ENCODE measurements at places on chromosomes 4 and X. TPM values are rescaled to one million over a fixed set of nuclear protein-coding genes. Genes with fewer than 3 reads are reported as not detected.

Gene HPGDS
- not detected for total RNA-seq

Gene HERC5
- 6.0 TPM for total RNA-seq

Gene NDNF
- total RNA-seq, result 0.50 TPM

Gene GLOD5
- total RNA-seq, result not detected

Gene NEIL3
- total RNA-seq, result 4.0 TPM

Gene ATP2B3
- total RNA-seq, result not detected

Gene DNAAF6
- not detected for total RNA-seq

Gene HPGD
- total RNA-seq, result 0.33 TPM

Gene WDR1
- 297 TPM for total RNA-seq

Gene GLRA3
- not detected for total RNA-seq

Gene TMPRSS11B
- not detected for total RNA-seq

Gene CSAG3
- total RNA-seq, result not detected

Gene TRO
- total RNA-seq, result 27.8 TPM

Gene CT45A3
- not detected for total RNA-seq

Gene MYOZ2
- total RNA-seq, result 0.15 TPM

Gene PCDH19
- under 0.01 TPM for total RNA-seq

Gene SPIN2B
- 8.4 TPM for total RNA-seq

Gene EREG
- total RNA-seq, result 0.33 TPM

Gene TKTL1
- not detected for total RNA-seq

Gene NR0B1
- total RNA-seq, result 4.1 TPM

Gene PQBP1
- 62.5 TPM for total RNA-seq

Gene FOXR2
- not detected for total RNA-seq

Gene S100G
- not detected for total RNA-seq

Gene ELOVL6
- total RNA-seq, result 33.5 TPM

Gene TKTL2
- not detected for total RNA-seq

Gene PNMA5
- not detected for total RNA-seq

Data from smooth muscle cell of trachea (primary cell).